NCI-H1092 treated with DMSO at 0.1 percent for 48 hours (cell line): ENCODE measurements at places on chromosomes 11 and 22.

- no peak for DNase-seq
Measured at GRCh38 chr11:123642435-123642834, 12.0 kb downstream of the SCN3B start.

GRCh38 chr11:78314762-78315161, 102.9 kb downstream of the GAB2 start:
- no peak for DNase-seq

- DNase-seq, result no peak
Measured at GRCh38 chr11:28529046-28529445, 420.9 kb downstream of the METTL15 start.

GRCh38 chr11:4672470-4672869, 25.2 kb downstream of the OR51E2 start:
- no peak for DNase-seq

GRCh38 chr11:69539416-69540117, 58.1 kb downstream of the LINC01488 start:
- no peak for DNase-seq

DNA sequence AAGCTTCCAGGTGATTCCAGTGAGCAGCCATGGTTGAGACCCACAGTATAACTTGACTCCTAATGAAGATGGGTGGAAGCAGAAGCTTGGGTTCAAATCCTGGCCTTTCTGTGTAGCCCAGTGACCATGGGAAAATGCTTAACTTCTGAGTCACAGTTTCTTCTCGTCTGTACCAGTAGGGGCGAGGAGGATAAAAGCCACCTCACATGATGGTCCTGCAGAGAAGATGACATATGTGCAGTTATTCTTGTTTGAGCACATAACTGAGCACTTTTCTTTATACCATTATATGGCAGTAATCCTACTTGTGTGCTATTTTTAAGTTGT, 4.9 kb downstream of the TMEM109 start:
- no peak for DNase-seq

DNA sequence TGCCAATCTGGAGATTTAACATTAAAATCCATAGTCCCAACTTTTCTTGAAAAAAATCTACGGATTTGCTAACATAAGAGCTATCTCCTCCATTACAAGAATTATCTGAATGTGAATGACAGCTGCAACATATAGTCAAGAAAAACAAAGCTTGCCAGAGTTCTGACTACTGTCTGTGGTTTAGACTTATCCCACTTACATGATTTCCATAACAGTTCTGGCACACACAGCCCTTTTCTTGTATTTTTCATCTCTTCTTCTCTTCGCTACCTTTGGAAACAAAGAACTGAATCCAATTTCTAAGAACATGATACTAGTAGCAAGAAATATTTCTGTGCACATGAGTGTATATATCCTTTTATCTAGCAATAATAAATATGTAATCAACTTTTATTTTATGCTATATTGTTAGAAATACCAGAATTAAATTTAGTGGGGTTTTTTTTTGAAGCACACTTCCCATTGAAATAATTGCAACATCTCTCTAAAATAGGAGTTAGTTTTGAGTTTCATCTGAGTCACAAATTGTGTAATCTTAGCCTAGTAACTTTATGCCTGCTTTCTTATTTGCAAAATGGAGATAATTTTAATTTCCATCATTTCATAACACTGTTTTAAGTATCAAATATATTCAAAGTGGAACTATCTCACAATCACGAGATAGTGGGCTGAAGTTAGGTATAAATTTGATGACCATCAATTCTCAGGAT, 1217.6 kb downstream of the JRKL start:
- no peak for DNase-seq

DNA sequence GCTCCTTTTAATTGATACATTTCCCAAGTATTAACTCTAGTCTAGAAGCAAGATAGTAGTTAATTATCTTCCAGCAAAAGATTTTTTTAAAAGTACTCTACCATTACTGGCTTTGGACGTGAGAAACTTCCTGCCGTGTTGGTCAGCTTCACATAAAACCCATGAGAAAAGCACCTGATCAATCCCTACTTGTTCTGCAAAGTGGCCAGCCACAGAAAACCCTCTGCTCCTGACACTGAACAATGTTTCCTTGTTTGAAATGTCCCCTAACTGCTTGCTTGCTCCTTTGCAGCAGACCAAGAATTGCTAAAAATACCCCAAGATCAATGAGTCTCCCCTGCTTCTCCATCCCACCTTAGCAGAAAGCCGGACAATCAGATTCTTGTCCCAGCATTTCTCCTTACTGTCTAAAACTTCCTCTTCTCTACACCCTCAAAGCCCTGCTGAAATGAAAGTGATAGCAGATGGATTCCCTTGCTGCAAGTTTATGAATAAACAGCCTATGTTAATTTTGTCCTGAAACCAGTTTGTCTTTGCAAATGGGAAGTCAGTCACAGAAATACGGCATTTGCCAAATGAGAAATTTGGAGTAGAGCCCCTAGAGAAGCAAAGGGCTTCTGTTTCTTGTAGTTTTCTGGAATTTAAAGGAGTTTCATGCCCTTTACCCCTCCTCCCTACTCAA, 207.1 kb upstream of the ARHGAP20 start:
- no peak for DNase-seq

DNA sequence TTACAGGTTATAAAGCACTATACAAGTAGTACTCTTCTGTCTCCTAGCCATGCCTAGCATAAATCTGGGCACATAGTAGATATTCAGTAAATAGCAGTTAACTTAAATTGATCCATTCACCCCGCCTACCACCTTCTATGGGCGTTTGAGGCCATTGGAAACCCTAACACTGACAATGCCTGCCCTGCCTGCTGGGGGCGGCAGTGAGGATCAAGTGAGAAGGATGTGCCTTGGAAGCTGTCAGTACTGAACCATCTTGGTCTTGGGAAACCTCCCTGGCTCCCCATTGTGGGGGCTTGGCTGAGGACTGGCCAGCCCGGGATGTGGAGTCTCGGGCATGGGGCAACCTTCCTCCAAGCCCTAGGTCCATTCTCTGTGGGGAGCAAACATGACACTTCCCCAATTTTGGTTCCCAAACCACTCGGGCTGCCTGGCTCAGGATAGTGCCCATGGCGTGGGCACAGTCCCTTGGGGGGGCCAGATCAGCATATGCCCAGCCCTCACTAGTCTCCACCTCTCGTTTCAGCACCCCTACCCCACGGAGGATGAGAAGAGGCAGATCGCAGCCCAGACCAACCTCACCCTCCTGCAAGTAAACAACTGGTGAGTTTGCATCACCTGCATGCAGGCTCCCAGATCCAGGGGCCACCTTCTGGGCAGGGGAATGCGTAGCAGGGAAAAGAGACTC, 67.4 kb downstream of the FEZ1 start:
- DNase-seq, result no peak

GRCh38 chr11:112289588-112290492, 29.2 kb upstream of the PLET1 start:
- peak; percentile 54 for DNase-seq

GRCh38 chr11:96275801-96276594, 67.0 kb downstream of the MAML2 start:
- DNase-seq, result no peak

DNA sequence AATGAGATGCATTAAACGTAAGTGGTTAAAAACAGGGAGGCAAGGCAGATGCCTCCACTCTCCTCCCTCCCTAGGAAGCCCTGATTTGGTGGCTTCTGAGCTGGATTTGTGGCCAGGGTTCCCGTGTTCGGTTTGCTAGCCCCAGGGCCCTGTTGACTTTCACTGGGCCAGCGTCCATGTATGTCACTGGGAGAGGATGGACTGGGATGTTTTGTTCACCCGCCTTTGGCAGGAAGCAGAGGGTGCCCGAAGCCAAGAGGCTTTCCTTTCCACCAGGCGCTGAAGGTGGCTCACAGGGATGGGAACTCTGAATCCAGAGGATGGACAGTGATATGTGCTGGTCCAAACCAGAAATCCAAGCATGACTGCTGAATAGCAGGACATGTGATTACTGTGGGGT, 146.6 kb downstream of the CSNK2A3 start:
- no peak for DNase-seq

DNA sequence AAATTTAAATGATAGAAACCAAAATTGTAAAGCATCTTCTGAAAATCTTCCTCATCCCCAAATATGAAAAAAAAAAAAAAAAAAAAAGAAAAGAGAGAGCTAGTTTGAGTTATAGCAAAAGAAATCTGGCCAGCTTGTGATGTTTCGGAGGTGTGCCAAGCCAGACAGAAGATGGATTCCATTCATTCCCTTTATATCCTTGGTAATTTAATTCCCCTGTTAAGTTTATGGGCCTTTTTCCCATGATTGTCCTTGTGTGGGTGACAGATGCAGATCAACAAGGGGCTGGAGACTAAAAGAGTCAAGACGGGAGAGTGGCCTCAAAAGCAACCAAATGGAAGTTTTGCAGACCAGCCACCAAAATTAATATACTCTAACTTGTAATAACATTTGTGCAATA, 47.6 kb upstream of the PARVA start:
- peak; percentile 89 for DNase-seq

DNA sequence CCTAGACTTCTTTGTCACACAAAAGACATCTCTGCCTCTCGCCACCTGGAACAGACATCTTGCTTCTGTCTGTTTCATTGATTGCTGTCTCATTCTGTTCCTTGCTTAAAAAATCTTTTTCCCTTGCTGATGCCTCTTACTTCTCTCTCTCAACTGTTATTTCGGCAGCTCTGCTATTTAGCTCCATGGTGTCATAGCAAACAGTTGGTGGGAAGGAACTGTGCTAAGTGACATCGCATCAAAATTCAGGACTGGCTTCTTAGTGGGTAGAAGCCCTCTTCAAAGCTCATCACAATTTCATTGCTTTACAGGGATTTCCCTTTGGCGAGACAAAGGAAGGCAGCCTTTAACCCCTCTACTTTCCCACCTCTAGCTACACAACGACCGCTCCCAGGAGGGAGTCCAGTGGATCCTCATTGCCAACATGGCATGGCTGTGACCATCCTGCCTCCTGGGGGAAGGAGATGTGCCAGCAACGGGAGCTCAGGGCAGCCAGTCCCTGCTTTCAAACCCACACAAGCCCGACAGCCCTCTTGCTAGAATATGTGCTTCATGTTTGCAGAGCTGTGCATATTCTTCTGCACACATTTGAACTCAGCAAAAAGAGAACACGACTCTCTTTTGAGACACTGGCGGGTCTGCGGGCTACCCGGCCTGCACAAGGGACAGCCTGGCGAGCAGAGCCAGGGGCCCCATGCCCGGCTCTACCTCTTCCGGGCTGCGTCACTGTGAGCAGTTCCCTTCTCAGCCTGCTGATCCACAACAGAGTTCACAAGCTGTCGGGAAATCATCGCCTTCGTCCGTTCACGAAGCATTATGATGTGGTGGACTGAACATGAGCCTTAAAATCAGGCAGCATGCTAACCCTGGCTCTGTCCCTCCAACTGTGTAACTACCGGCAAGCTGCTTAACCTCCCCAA, 51.1 kb upstream of the JAM3 start:
- no peak for DNase-seq

GRCh38 chr11:125410091-125410490, 86.0 kb downstream of the FEZ1 start:
- no peak for DNase-seq

DNA sequence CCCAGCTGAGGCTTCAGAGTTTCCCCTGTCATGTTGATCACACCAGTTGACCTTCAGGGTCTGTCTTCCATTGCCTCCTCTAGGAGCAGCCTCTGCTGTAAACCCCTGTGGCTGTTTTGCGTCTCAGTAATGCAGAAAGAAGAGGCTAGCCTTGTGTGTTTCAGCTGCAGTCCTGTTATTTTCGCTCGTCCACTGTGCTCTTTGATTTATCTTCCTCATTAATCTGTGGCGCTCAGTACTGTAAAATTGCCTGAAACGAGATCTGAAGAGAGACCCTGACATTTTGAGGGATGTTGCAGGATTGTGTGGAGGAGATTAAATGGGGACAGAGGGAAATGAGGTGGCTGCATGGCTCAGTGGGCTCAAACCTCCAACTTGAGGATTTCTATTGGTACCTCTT, 163.7 kb downstream of the DBX1 start:
- DNase-seq, result no peak

GRCh38 chr11:2869561-2870427, 15.8 kb downstream of the CDKN1C start:
- DNase-seq, result no peak

DNA sequence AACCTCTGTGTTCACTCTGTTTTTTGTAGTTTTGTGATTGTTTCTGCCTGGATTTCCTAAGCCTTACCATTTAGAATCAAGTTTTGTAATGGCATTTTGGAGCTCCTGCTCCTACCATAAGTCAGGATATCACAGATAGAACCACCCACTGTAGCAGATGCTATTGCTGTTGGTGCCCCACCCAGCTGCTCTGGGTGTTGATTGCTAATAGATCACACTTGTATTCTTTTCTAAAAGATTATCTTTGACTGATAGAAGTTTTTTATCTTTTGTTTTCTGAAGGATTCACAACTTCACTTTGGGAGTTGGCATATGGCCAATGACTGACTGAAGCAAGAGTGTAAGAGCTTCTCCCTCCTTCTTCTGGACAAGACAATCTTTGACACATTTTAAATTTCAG, 76.0 kb downstream of the EHF start:
- DNase-seq, result no peak

GRCh38 chr22:30202531-30203006, 44.0 kb downstream of the LIF start:
- no peak for DNase-seq

DNA sequence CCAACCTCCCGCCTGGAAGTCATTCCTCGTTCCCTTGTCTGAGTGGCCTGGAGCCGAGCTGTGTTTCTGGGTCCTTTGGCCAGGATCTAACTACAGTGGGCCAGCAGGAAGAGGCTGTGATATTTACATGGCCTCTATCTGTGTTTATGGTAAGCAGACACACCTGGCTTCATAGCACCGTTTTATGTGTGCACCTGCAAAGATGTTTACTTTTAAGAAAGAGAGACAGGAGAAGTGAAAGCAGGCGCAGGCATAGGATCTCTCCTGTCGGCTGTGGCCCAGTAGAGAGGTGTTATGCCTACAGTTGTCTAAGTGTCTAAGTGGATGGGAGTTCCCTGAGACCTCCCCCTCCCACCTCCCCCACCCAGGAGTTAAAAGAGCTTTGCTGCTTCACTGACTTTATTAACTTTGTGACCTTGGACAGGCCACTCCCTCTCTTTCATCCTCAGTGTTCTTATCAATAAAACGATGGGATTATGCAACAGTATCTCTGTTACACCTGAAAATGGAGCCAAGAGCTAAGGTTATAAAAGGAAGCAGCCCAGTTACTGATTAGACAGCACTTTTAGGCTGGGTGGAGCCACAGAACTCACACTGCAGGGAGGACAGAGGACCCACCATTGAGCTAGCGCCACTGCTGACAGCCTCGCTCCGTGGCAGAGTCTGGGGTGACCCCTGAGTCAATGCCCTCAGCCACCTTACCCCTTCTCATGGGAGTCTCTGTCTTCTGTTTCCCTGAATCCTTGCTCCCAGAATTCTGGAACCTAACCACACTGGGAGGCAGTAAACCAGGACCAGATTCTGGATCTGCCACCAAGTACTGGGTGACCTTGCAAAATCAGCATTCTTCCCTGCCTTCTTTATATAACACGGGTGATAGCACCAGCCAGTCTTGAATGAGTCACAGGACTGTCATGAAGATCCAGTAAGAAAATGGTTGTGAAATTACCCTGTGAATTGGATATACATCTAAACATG, 22.0 kb downstream of the ST14 start:
- DNase-seq, result peak; percentile 73

GRCh38 chr11:35061516-35062440, 77.2 kb upstream of the CD44 start:
- DNase-seq, result peak; percentile 59
